ENCODE measurements at places on chromosomes 16 and 17.

DNA sequence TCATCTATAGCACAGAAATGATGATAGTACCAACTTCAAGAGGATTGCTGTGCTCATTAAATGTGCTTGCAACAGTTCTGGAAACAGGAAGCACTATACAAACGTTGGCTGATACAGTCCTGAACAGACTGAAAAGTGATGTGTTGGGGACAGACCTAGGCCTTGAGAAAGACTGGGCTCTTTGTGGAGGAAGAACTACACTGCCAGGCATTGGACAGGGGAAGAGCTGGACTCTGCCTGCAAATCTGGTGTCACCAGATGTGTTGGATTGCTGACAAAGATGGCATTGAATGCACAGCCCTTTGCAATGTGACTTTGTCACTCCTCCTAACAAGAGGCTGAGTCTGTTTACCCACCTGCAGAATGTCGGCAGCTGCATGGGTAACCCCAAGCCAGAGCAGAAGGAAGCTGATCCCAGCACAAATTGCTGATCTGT, 12.4 kb upstream of the ST6GALNAC2 start:
- DNase-seq = no peak

- no peak for DNase-seq
Measured at GRCh38 chr17:57925361-57925990, 29.7 kb downstream of the CUEDC1 start.

GRCh38 chr17:60659156-60659555, 18.5 kb upstream of the BCAS3 start:
- DNase-seq = no peak

DNA sequence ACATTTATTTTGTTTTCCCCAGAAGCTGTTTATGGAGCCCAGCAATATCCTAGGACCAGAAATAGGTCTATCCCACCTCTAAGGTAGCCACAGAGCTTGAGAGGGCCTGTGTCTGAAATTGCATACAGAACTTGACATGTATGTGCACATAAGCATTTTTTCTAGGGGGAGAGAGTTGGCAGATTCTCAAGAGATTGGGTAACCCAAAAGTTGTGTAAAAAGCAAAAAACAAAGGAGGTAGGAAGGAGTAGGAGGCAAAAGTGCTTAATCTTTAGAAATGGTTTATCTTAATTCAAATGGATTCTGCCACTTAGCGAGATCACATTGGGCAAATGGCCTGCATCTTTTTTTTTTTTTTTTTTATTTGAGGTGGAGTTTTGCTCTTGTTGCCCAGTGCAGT, 3.5 kb downstream of the PLK1 start:
- no peak for DNase-seq

- no peak for DNase-seq
Measured at GRCh38 chr16:87074641-87075318, 242.4 kb downstream of the C16orf95 start.

DNA sequence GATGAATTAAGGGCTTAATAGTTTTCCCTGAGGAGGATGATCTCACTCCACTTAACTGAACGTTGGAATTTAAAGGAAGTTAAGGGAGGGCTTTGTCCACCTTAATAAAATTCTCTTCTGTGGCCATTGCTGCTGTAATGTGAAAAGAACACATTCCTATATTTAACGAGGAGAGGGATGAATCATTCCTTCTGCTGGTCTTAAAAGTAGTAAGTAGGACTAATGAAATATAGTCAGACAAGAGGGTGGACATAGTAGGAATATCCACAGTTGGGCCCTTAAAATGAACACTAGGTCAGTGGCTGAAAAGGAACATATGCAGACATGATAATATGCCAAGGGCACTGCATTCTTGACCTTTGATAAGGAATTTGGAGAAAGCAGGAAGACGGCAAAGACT, 405.6 kb downstream of the PMP22 start:
- DNase-seq = no peak

DNA sequence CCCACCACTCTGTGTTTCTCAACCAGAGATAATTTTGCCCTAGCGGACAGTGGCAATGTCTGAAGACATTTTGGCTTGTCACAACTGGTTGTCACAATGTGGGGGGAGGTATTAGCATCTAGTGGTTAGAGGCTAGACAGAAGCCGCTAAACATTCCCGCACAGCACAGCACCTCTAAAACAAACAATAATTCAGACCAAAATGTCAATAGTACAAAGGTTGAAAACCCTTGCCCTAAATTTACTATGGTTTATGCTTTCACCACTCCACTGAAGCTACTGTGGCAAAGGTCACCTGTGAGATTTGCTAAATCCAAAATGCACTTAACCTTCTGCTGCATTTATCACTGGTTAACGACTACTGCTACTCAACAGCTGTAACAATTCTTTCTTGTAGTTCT, 14.1 kb downstream of the NUP88 start:
- DNase-seq = no peak

GRCh38 chr17:60256174-60256573, 106.4 kb downstream of the CA4 start:
- no peak for DNase-seq

All from HS-5 (cell line).